ENCODE measurements at places on chromosomes 5 and 9.

DNA sequence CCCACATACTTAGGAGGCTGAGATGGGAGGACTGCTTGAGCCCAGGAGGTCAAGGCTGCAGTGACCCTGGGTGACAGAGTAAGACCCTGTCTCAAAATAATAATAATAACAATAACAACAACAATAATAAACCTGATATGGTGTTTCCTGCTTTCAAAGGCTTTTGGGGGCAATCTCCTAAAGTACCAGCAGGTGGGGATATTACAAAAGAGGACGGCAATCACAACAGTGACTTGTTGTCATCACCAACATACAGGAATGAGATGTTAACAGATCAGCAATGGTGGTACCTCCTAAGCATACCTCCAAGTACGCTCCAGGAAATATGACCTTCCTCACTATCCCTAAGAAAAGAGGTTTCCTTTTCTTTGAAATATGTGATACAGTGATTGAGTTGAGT is 91.1 kb upstream of the RNF180 start:
- peak; percentile 8 for DNase-seq

DNA sequence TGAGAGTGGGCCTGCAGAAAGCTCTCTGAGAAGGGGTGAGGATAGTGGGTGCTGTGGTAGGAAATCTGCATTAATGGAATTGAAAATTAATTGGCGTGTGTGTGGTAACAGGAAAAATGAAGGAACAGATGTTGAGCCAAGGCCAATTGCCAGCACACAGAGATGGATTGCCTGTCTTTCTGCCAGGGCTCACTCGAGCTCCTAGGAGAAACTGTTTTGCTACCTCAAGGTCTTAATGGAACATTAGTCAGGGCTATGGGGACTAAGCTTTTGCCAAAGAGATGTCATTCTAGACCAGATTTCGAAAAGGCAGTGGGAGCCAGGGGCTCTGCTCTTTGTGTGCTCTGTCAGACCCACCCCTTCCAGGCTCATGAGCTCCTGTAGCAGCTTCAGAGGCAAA is 124.0 kb upstream of the EFNA5 start:
- DNase-seq: no peak

DNA sequence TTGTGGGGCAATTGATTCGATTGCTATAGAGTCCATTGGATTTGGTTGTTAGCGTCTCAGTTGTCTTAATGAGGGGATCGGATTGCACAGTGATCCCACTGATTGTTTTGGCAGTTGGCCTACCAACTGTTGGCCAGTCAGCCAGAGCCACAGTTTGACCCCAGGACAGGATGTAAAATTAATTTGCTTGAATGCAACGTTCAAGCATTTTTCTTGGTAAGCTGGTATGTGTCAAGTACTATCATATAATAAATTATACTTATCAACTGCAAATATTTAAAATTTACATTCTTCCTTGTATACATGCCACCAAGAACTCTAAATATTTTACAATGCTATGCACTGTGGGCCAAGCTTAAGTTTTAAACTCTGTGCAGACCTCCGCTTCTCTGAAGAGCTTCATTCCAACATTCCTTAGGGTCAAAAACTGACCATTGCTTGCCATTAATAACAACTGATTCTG is 80.4 kb upstream of the OSMR start:
- no peak for DNase-seq

- DNase-seq: no peak
Measured at GRCh38 chr9:86990290-86990689, 43.0 kb upstream of the GAS1 start.

DNA sequence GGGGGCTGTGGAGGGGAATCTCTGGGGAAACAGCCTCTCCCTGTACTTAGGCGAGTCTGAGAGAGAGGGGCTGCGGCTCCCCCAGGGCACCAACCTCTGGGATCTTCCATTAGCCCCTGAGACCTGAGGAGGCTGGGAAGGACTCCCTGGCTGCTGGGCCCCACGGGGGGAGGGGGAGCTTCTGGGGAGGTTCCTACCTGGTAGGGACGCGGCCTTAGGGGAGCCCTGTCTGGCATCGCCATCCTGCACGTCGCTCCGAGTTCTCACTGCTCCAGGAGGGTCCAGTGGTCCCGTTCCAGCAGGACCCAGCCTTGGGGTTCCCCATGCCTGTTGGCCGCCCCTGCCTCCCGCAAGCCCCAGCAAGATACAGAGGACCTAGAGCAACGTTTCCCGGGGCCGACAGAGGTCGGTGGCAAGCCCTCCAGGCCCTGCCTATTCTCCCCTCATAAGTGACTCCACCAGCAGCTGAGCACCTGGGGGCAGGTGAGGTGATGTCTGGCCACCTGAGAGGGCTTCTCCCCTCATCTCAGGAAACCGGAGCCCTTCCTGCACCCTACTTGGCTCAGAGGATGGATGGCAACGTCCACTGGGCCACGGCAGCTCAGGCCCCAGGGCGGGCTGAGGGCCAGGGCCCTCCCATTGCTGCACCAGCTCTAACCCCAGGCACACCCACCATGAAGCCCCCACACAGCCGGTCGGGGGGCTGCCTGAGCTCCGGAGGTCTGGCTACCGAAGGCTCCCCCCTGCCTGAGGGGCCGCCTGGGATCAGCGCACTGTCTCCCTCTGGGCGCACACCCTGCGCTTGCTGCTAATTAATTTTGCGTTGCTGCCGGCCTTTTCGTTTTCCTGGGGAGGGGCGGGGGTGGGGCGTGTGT is 22.5 kb downstream of the TPPP start:
- DNase-seq: no peak

DNA sequence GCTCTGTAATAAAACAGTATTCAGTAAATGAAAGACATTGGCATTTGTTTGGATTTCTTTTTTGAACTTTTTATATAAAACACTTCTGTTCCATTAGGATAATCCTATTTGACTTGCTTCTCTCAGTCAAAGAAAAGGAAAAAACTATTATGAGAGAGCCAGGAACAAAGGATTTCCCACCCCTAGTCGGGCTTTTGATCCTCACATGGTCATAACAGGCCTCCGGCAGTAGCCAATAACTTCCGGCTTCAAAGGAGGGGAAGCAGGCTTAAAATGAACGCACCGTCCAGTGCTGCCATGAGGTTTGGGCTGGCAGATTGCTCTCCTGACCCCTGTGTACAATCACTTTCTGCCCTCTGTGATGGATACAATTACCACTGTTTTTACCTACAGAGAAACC is 209.3 kb downstream of the ZNF608 start:
- no peak for DNase-seq

DNA sequence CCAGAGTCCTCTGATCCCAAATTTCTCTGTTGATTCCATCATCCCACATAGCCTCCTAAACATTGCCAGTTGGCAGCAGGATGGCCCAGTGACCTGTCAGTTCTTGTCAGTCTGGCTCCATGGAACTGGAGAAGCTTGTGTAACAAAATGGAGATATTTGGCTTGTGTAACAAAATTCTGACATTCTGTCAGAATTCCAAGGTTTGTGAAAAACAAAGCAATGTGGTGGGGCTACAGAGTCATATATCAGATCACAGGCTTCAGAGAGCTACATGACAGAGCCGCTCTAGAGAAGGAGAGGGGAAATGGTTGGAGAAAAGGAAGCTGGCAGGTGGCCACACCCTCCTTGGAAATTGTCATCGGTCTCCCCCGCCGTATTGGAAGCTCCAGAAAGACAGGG is 75.4 kb upstream of the MAN2A1 start:
- DNase-seq: no peak

GRCh38 chr5:65481171-65481581 is 544 bp downstream of the ADAMTS6 start:
- DNase-seq: no peak

DNA sequence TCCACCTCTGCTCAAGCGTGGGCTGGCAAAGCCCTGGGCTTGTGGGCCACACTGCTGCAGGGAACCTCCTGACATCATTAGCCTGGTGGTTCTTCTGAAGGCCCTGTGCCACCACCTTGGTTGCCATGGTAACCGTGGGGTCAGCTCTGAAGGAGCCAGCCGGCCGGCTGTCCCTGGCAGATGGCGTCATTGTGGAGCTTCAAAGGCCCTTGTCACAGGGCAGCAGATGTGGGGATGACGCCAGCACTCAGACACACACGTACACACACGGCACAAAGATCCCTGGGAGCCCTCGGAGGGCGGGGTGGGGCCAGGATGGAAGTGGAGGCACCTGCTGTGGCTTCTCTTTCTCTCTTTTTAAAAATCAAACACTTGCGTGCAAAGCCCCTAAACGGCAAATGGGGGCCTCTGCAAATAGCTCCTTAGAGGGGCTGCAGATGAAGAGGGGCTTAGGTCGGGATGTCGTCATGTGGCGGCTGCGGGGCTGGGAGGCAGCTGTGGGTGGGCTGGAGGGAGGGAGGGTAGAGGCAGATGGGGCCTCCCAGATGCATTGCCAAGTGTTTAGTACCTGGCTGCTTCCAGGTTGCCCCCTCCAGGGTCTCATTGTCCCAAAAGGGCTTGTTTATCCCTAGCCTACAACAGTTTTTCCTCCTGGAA is 19.5 kb upstream of the RPL26L1 start:
- no peak for DNase-seq

DNA sequence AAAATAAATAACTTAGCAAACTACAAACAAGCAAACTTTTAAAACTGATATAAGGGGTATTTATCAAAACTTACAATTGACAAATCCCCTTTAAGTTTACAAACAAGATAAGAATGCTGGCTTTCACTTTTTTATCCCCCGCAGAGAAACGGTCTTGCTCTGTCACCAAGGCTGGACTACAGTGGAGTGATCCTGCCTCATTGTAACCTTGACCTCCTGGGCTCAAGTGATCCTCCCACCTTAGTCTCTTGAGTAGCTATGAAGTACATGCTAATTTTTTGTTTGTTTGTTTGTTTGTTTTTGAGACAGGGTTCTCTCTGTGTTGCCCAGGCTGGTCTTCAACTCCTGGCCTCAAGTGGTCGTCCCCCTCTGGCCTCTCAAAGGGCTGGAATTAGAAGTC is 9.0 kb upstream of the NIPSNAP3A start:
- no peak for DNase-seq

- DNase-seq: no peak
Measured at GRCh38 chr5:149177911-149178565, 36.7 kb downstream of the ABLIM3 start.

DNA sequence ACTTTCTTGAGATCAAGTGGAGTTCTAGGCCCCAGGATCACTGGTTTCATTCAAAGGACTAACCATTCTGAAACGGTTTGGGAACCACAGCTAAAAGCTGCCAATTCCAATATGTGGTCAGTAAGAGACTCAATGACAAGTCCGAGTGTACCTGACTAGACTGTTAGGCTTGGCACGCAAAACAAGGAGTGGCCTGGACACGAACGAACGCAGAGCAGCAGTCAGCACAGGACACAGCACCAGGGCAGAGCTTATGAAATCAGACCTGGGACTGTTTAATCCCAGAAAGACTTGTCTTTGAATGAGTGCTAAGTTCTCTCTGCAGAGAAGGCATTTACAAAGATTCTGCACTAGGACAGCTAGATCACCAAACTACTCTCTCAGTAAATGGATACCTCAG is 213.8 kb downstream of the GAPVD1 start:
- DNase-seq: no peak

GRCh38 chr5:152353001-152353400 is 52.1 kb downstream of the NMUR2 start:
- DNase-seq: no peak

DNA sequence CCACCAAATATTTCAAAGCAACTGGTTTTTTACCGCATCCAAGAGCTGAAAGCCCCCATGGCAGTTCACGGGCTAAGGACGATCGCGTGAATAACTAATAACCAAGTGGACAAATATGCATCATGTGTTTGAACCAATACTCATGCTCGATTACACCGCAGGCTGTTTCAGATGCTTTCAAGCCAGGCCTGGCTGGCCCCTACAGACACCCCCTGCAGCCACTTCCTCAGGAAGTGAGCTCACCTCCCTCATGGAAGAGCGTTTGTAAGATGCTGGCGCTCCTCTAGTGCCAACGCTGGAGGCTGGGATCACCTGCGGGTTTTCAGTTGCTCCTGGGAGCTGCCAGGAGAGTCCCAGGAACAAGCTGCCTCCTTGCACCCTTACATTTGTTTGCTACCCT is 53.9 kb upstream of the PTCH1 start:
- no peak for DNase-seq

GRCh38 chr9:14882090-14882489 is 28.1 kb downstream of the FREM1 start:
- no peak for DNase-seq

GRCh38 chr5:150064681-150065220 is 21.6 kb downstream of the CSF1R start:
- no peak for DNase-seq

- no peak for DNase-seq
Measured at GRCh38 chr9:122374885-122375420, 4.1 kb downstream of the PTGS1 start.

GRCh38 chr5:141814064-141814964 is 63.9 kb downstream of the PCDH1 start:
- peak; percentile 39 for DNase-seq

DNA sequence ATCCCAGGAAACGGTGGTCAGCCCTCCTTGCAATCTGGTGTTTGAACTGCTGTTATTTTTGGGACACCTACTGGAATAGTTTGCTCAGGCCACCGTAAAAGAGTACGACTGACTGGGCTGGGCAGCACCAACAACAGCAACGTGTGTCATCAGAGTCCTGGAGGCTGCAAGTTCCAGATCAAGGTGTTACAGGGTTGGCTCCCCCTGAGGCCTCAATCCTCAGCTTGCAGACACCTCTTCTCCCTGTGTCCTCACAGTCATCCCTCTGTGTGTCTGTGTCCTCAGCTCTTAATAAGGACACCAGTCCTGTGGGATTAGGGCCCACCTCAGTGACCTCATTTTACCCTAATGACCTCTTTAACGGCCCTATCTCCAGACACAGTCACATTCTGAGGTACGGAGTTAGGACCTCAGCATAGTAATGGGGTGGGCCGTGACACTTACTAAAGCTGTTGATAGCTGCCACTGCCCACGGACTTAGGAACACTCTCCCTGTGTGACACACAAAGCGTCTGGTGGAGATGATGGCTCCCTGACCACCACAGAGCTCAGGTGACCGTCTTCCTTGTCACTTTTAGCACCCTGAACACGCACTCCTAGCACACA is 16.8 kb downstream of the GLT6D1 start:
- DNase-seq: no peak

GRCh38 chr5:10018201-10019069 is 231.3 kb downstream of the ATPSCKMT start:
- DNase-seq: no peak

- no peak for DNase-seq
Measured at GRCh38 chr5:159826351-159827214, 89.7 kb upstream of the ADRA1B start.

GRCh38 chr5:127959152-127959764 is 124.3 kb upstream of the SLC12A2 start:
- peak; percentile 20 for DNase-seq

GRCh38 chr5:171707442-171707792 is 78.2 kb upstream of the SMIM23 start:
- no peak for DNase-seq

GRCh38 chr9:20508242-20508641 is 114.1 kb downstream of the MLLT3 start:
- no peak for DNase-seq

- DNase-seq: no peak
Measured at GRCh38 chr9:84808416-84808815, 138.9 kb downstream of the NTRK2 start.

GRCh38 chr5:147611483-147611882 is 101.6 kb upstream of the DPYSL3 start:
- DNase-seq: no peak

GRCh38 chr5:21613971-21614488 is 1239.1 kb downstream of the CDH12 start:
- DNase-seq: no peak

- no peak for DNase-seq
Measured at GRCh38 chr9:36142510-36143244, 6.1 kb downstream of the GLIPR2 start.
